ENCODE measurements at places on chromosomes 2 and 18.
A peak's percentile ranks its signal among the peaks of the same experiment; 100 is the strongest.

DNA sequence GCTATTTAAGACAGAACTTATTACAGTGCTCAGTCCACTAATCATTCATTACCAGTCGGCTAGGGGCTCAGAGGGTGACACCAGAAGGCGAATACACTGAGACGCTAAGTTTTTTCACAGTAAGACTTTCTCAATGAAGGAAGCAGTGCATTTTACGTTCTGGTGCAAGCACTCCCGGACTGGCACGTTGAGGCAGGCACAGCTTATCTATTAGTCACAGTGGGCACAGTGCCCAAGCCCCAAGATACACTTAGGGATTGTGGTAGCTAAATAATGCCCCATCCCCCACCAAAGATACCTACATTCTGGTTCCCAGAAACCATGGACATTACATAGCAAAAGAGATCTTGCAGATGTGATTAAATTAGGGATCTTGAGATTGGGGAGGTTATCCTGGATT lies 32.6 kb upstream of the BCL11A start:
- no peak for DNase-seq

DNA sequence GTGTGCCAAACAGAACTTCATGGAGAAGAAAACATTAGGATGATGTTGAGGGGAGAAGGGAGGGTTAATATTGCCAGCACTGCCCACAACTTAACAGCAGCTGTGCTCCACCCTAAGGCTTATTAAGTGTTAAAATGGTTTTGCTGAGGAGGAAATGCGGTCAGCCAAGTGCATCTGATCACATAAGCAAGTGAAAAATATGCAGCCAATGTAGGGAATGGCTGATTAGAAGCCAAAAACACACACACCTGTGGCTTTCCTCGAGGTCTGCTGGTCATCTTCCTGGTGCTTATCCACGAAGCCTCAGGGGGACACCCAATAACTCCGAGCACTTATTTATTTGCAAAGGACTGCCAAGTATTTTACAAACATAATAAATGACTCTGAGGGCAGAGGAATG lies 66.3 kb upstream of the GPR45 start:
- DNase-seq: no peak

DNA sequence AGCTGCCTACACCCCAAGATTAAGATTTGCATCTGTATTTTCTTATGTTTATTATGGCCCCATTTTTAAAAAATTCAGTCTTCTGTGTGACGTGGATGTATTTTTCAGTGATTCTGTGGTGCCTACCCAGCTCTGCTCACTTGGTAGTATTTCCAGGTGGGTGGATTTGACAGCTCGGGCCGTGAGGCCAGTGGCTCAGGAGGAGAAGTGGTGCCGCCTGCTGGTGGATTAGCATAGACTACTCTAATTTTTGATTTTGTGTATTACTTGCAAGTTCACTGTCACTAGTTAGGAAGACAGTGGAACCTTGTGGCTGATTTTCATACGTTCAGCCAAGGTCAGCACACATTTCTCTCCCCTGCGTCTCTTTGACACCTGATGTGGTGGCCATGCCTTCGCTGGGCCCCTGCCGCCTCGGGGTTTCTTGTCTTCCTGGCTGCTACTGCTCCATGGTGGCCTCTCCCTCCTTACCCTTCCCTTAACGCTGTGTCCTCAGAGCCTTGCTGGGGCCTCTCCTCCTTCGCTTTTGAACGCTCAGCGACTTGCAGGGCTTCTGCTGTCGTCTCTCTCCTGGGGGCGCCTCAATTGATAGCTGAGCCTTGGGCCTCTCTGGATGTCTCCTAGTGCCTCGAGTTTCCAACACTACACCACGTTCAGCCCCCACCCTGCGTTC lies 89.4 kb downstream of the DGKD start:
- peak; percentile 88 for DNase-seq

DNA sequence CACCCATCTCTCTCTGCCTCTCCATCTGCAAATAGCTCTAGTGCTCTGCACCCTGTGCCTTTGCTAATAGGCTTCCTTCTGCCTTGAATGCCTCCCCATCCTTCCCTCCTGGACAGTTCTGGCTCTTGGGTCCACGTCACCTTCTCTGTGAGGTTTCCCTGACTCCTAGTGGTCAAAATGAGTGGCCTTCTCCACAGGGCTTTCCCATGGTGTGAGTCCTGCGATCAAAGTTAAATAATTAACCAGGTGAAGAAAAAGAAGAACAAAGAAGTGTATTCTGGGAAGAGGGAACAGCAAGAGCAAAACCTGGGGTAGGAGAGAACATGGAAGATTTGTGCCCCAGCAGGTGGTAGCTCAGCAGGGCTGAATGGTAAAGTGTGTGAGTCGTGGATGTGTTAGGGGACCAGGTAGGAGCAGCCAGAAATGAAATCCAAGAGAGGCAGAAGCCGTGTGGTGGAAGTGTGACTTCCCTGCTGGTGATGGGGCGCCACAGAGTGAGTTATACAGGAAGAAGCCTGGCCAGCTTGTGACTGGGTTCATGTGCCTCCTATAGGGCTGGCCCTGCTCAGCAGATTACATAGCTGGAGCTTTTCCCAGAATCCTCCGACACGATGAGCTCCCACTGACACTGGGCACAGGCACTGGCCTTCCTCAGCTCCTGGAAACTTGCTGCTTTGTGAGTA lies 93.8 kb upstream of the LDAH start:
- no peak for DNase-seq

GRCh38 chr2:9462313-9462712 lies 12.0 kb upstream of the IAH1 start:
- DNase-seq: no peak

All from right cardiac atrium (tissue), 5 donors.